ENCODE measurements at places on chromosomes 1 and 21.

DNA sequence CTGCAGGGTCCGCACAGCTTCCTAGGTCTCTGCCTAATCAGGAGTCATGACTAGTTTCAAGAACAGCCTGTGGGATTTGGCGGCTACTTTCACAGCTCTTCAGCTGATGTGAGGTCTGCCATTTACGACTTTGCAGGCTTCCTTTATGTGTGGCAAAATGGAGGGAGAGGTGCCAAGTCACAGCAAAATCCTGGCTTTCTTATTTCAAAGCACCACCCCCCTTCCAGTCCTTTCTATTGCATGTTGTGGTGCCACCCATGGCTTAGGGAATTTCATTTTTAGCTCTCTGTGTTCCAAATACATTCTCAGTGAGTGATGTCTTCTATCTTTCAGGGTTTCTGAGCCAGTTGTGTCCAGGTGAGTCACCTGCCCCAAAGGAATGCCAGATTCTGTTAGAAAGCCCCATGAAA is 75.1 kb upstream of the WLS start:
- no peak for DNase-seq

- no peak for DNase-seq
Measured at GRCh38 chr21:45590726-45591618, 48.7 kb upstream of the SLC19A1 start.

DNA sequence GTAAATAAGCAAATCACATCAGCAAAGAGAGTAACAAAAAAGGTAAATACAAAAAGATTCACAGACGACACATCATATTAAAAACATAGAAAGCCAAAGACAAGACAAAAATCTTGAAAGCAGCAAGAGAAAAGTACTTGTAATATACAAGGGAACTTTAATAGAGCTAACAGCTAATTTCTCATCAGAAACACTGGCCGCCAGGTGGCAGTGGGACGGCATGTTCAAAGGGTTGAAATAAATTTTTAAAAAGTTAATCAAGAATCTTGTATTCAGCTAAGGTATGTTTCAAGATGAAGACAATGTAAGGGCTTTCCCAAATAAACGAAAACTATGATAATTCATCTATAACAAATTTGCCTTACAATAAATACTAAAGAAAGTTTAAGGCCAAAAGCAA is 358.1 kb downstream of the LRRIQ3 start:
- DNase-seq = peak; percentile 4

GRCh38 chr1:6703016-6703415 is 1.4 kb upstream of the DNAJC11 start:
- DNase-seq = no peak

- DNase-seq = no peak
Measured at GRCh38 chr1:204651843-204652421, 33.6 kb downstream of the LRRN2 start.

- no peak for DNase-seq
Measured at GRCh38 chr21:26539566-26539965, 33.5 kb downstream of the CYYR1 start.

DNA sequence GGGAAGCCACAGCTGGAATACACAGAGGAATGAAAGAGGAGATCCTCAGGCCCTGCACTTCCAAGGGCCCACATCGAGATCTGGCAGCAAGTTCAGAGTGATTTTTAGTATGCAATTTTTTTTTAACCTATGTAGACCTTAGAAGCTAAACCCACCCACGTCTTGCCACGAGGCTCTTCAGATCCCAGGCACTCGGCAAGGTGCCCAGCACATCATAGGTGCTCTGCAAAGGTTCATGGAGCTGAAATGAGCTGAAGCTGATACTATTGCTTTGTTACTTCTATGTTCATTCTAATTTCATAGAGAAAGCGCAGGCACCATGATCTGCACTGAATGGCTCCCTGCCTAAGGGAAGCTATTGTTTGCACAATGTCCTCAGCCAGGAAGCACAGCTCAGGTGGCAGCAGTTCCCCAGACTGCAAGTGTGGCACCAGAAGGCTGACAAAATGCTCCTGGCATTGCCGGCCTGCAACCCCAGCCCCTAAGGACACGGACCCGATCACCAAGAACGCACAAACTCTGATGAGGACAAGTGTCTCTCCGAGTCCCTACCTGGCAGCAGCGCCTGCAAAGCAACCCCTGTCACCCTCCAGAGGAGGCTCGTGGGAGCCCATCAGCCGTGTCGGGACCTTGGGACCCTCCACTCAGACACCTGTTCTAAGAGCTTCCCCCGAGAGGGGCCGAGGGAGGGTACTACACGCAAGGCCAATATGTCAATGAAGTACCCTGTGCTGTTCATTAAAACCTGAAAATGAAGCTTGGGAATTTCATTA is 264.2 kb downstream of the NPHP4 start:
- DNase-seq = no peak

GRCh38 chr1:151196292-151196800 is 2.0 kb upstream of the PIP5K1A start:
- peak; percentile 88 for DNase-seq

DNA sequence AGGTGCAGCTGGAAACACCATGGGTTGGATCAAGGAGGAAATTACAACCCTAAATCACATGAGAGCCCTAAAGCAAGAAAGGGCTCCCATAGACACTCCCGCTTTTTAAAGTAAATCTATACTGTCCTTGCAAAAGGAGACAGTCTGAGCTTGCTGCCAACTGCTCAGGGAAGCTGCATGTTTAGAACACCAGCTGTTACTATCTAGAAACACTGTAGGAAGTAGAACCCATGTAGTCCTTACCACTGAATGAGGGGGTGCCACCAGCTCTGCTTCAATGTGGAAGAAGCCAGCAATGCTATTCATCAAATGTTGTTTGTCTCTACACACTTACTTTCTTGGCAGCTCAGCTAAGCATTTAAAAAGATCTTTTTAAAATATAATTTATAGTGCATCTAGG is 79.8 kb downstream of the PIGK start:
- no peak for DNase-seq

- DNase-seq = no peak
Measured at GRCh38 chr1:174989536-174990220, 10.1 kb upstream of the CACYBP start.

- DNase-seq = peak; percentile 22
Measured at GRCh38 chr1:171403393-171403792, 81.9 kb upstream of the PRRC2C start.

GRCh38 chr1:210773450-210773849 is 360.5 kb downstream of the KCNH1 start:
- no peak for DNase-seq

DNA sequence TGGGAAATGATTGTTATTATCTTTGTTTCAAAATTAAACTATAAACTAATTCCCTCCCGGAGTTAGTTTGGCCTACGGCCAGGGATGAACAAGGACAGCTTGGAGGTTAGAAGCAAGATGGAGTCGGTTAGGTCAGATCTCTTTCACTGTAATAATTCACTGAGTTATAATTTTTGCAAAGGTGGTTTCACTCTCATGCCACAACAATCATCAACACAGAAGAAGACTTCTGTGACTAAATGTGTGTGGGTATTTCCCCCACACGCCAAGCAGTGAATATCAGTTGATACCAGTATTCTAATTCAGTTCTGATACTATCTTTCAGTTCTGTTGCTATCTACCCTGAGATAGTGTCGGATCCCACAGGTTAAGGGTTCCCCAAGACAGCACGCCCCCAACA is 215.1 kb downstream of the S1PR1 start:
- no peak for DNase-seq

GRCh38 chr1:188642704-188643103 is 1814.0 kb downstream of the PLA2G4A start:
- DNase-seq = no peak

DNA sequence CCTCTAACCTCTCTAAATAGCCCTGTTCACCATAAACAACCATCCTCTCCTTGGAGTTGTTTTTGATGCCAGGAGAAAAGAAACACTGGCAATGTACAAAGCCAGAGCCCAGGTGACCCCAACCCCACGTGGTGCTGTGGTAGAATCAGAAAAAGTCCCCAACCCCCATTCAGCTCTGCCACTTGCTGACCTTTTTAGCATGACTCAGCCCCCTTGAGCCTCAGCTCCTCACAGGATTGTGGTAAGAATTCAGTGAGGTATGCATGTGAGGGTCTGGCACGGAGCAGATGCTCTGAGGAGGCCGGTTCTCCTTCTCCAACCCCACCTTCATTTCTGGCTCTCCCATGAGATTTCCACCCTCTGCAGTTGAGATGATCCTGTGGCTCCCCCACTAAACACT is 11.1 kb upstream of the CHI3L1 start:
- peak; percentile 85 for DNase-seq

- DNase-seq = no peak
Measured at GRCh38 chr1:178599087-178599486, 86.2 kb downstream of the TEX35 start.

GRCh38 chr1:11874624-11875023 is 15.9 kb upstream of the NPPB start:
- no peak for DNase-seq

DNA sequence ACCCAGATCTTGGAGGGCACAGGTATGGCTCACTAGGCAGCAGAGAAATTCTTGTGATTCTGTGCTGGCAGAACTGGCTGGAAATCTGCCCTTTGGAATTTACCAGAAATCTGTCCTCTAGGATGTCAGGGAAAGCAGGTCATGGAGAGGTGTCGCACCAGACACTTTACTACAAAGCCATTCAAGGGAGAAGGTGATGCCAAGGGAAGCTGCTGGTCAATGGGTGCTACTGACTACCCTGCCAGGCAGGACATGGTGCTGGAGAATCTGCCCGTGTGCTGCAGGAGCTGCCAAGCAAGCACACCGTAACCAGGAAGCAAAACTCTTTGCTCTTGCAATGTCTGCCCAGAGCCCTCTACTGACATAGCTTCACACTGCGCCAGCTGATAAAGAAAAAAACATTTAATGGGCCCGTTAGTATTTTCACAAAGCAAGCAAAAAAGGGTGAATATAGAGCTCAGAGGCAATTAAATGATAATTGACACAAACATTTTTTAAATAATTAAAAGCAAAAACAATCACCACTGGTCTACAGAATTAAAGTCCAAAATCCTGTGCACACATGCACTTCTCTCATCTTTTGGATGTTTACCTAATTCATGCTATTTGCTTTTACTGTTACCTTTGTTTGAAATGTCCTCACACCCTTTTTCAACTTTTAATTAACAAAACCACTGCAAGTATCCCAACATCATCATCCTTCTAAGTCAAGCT is 7.2 kb upstream of the FBXO28 start:
- peak; percentile 42 for DNase-seq

GRCh38 chr1:101898137-101898536 is 98.6 kb downstream of the OLFM3 start:
- no peak for DNase-seq

DNA sequence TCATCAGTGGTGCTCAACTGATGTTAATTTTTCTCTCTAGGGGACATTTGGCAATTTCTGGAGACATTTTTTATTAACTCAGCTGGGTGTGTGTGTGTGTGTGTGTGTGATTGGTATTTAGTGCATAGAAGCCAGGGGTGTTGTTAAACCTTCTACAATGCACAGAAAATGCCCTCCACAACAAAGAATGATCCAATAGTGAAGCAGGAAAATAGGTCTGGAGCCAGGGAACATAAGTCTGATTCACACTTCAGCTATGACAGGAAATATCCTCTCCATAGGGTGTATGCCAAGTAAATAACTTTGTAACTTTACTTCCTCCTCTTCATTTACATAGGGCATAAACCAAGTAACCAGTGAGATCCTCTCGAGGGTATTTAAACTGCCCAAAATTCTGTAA is 25.1 kb upstream of the TMEM61 start:
- DNase-seq = peak; percentile 86

DNA sequence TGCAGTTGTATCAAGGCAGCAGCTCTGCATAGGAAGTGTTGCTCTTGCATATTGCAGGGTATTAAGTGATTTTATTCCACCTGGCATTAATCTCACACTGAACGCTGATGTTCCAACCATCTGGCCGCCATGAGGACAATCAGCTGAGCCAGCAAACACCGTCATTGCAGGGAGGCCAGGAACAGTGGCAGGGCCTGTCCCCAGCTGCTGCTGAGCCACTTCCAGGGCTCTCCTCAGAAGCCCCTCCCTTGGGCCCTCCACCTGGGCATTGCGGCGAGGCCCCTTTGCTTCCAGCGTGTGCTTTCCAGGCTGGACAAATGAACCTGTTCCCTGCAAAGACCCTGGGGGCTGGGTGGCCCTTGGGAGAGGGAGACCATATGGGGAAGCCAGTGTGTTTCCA is 171.6 kb upstream of the C1orf174 start:
- DNase-seq = no peak

- DNase-seq = peak; percentile 96
Measured at GRCh38 chr1:16076031-16076864, 2.8 kb upstream of the FAM131C start.

- no peak for DNase-seq
Measured at GRCh38 chr1:66033781-66034180, 241.1 kb downstream of the PDE4B start.

DNA sequence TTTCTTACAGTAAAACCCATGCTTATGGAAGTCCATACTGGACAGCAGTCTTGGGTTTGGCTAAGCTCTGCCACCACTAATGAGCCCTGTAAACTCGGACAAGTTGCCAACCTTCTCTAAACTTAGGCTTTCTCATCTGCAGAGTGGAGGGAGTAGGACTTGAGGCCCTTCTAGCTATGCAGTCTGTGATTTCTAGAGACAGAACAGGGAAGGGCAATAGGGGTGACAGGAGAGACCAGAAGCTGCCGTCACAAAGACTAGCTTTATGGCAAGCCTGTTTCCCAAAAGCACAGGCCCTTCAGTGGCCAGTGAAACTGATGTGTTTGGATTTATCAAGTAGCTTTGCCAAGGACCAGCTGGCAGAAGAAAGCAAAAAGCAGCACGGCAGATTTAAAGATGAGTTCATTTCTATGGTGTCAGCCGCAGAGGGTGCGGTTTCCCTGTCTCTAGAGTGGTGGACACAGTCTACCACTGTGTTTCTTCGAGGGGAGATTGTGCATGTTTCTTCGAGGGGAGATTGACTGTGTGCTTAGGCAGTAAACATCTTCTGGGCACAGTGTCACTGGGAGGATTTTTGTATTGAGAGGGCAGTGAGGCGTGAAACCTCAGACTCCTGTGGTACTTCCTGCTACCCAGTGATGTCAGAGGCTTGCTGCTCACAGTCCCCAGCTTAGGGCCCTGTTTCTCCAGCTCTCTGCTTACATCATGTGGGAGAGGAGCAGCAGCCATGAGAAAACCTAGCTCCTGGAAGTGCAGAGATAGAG is 119.0 kb downstream of the ROR1 start:
- peak; percentile 76 for DNase-seq

- DNase-seq = no peak
Measured at GRCh38 chr1:66237722-66238479, 296.1 kb upstream of the SGIP1 start.

- DNase-seq = no peak
Measured at GRCh38 chr1:89286549-89287180, 14.0 kb upstream of the GBP5 start.

DNA sequence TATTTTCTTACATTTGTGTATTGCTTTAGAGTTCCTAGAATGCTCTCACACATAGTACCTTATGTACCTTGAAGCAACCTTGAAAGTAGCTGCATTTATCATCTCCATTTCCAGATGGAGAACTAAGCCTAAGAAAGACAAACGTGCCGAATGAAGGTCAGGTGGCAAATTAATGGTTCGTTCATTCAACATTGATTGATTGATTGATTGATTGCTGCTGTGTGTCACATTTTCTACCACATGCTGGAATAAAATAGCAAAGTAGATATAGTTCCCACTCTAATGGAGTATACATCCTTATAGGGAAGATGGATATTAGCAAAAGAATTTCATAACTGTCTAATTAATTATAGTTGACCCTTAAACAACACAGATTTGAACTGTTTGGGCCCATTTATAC is 172.2 kb downstream of the SDCCAG8 start:
- DNase-seq = no peak

- peak; percentile 90 for DNase-seq
Measured at GRCh38 chr1:115929881-115930280, 46.4 kb upstream of the SLC22A15 start.
